Stimulated activated CD4-positive, alpha-beta T cell treated with anti-CD3 and anti-CD28 coated beads, Interleukin-4, amount 100 ng/mL, for 1 hour (primary cell): ENCODE measurements at places on chromosomes 3 and 15.

DNA sequence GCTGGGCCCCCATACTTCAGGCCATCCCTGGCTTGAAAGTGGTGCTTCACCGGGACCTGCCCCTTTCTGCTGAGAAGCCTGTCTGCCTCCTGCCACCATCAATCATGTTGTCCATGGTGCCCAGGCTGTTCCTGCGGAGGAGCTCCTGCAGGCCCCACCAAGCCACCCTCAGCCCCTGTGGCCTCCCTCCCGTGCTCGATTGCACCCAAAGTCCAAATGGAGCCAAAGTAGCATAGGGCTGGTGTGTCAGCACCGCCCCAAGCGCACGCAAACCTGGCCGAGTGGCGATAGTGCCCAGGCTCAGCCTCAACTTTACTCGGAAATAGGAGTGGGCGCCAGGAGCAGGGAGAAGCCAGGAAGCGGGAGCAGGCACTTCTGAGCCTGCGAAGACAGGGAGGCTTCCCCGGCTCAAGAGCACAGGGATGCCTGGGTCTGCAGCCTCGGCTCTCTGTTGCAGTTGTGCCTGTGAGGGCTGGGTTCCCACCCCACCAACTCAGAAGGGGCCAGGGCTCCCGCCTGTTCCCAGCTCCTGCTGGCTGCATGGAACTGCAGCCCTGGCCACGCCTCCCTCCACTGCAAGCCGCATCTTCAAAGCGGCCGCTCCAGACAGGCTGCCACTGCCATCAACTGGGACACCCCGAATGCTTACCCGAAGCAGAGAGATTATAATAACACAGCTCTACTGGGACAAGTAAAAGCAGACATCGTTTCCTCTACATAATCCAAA is 203.0 kb downstream of the ARRDC4 start:
- no peak for DNase-seq

- no peak for DNase-seq
Measured at GRCh38 chr3:31223278-31223677, 309.4 kb upstream of the STT3B start.

- no peak for DNase-seq
Measured at GRCh38 chr3:175329373-175329772, 470.2 kb downstream of the NAALADL2 start.

GRCh38 chr15:74209997-74210671 is 7.5 kb upstream of the STRA6 start:
- no peak for DNase-seq

- DNase-seq: no peak
Measured at GRCh38 chr3:74329096-74329495, 285.4 kb downstream of the CNTN3 start.

- no peak for DNase-seq
Measured at GRCh38 chr3:110736332-110736731, 335.3 kb upstream of the NECTIN3 start.

DNA sequence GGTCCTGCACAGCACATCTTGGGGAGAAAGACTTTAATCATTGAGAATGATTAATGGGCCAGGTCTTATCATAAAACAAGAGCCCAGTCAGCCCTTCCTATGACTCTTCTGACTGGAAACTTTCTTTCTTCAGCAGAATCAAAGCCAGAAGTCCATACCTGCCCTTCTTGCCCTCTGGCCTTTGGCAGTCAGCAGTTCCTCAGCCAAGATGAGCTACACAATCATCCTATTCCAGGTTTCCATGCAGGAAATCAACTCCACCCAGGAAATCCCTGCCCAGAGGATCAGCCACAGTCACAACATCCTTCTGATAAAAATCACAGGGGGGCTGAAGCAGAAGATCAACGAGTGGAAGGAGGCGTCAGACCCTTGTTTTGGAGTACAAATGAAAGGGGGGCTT is 26.9 kb downstream of the ZNF589 start:
- no peak for DNase-seq

- DNase-seq: no peak
Measured at GRCh38 chr3:132561003-132561402, 36.1 kb upstream of the ACKR4 start.

DNA sequence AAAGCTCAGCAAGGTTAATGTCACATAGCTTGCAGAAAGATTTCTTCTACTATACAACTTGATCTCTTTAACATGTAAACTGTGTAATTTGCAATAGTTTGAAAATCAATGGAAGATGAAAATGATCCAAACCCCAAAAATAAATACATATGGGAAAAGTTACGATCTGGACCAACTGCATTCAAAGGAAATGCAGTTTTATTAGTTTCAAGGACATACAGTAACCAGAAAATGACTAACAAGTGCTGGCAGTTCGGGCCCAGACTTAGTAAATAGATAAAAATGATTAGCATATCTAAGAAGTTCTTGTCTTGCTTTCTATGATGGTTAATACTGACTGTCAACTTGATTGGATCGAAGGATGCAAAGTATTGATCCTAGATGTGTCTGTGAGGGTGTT is 37.3 kb upstream of the LEKR1 start:
- no peak for DNase-seq

- DNase-seq: no peak
Measured at GRCh38 chr3:141828890-141829289, 47.6 kb upstream of the ATP1B3 start.
